ENCODE measurements at places on chromosomes 3 and 15.
A peak's percentile ranks its signal among the peaks of the same experiment; 100 is the strongest.

DNA sequence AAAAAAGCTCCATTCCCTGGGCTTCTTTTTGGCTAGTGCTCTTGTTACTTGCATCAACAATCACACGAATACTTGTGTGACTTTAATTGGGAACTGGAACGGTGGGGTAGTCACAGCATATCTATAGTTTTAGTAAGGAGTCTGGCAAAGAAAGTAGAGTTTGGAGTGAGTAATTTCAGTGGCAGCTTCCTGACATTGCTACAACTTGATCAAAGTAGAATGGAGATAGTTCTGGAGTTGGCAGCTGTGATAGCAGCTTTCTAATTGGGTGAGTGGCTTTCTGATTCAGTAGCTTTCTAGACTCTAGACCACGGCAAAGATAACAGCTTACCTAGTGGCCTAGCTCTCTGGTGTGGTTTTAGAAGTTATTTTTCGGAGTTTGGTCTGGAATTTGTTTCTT is 475.0 kb downstream of the TUSC7 start:
- peak; percentile 82 for DNase-seq

- no peak for DNase-seq
These were observed 828 bp downstream of the CAND2 start for GRCh38 chr3:12797124-12797891.

- DNase-seq = peak; percentile 38
These were observed 90.5 kb downstream of the IGF1R start for GRCh38 chr15:98738689-98739401.

- peak; percentile 16 for DNase-seq
These were observed 474.8 kb downstream of the CNTN3 start for GRCh38 chr3:74139648-74140047.

DNA sequence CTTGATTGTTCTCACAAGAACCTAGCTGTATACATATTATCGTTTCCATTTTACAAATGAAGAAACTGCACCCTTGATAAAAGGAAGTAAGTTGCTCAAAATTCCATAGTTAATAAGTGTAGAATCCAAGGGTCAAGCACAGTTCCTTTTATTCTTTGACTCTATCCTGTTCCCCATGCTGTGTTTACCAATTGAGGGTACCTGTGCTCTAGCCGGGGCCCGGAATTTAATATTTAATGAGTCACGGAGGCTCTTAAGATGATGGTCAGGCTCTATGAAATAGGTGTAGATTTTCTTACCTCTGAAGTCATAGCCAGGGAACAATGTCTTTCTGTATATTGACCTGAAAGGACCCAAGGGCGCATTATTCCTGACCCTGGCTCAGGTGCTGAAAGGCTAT is 65.2 kb downstream of the LPP start:
- no peak for DNase-seq

DNA sequence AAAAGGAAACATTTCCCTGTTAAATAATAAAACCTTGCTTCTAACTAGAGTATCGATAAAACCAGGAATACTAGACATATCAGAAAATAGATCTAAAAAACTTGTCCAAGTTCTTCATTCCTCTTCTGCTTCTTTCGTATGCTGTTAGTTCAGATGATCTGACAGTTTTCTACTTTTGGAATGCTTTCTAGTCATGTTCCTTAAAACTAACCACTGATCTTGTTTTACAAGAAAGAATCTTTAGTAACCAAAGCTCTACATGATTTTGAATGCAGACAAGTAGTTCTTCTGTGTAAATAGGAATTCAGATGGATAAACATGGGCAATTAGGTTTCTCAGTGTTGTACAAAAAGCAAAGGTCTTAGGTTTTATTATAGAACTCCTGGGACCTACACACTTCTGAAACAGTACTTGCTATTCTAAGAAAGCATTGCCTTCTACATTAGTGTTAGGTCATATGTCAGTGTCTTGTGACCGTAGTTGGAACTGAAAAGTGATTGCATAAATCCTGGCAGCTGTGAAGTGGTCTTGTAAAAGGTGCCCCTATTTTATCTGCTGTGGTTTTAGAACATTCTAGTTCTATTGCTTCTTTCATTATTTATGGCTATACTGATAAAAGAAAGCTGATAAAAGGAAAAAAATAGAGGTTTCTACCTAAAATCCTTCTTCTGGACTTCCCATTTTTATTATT is 40.7 kb downstream of the SNRK start:
- DNase-seq = peak; percentile 69

DNA sequence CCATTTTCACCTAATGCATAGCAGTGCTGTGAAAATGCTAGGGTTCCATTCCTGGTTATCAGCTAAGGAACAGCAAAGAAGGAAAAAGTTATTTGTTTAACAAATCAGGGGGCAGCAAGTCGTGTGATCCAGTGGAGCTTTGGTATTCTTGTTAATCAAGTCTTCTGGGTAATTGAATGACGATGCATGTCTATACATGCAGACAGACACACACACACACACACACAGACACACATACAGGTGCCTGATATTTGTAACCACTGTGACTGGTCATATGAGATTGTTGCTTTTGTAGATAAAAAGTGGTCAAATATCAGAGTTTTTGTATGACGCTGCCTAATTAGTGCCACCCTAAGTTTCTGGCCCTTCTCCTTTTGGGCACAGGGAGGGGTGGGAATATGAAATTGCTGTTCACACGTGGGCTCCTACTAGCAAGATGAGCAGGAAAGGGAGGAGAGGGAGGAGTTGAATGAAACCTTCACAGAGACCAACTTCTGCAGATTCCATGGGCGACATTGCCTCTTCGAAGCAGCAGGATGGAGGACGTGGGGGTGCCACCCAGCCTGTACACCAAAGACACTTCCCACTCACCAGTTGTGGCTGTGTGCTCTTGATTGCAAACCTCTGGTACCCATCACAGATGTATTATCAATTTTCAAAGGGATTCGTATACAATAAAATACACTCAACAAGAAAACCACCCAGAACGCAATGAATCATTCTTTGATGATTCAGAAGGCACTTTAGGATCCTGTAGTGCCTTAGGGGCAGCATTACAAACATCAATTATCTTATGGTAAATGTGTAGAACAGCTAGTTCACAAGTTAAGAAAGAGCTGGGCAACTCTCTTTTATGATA is 281.9 kb upstream of the ICE2 start:
- peak; percentile 19 for DNase-seq

DNA sequence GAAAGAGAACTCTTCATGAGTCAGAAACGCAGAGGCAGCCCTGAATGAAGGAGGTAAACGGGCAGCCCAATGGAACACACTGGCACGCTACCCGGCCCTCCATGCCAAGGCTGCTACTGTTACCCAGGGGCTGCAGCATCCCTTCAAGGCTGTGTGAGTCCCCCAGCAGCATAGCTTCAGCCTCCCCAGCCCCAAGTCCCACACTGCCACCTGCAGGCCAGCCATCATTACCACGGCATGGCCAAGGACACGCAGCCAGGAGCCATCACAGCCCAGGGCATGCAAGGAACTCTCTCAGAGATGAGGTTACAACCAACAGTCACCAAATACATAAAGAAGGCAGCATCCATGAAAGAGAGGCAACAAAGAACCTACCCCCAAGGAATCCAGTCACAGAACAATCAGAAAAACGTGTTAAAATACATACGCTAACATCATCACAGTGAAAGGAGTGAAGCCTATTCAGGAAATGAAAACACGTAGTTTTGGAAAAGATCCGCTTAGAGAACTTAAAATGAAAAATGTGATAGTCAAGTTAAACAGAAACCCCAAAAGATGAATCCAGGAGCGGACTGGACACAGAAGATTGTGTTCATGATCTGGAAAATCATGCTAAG is 22.4 kb downstream of the PLA2G4F start:
- peak; percentile 17 for DNase-seq

DNA sequence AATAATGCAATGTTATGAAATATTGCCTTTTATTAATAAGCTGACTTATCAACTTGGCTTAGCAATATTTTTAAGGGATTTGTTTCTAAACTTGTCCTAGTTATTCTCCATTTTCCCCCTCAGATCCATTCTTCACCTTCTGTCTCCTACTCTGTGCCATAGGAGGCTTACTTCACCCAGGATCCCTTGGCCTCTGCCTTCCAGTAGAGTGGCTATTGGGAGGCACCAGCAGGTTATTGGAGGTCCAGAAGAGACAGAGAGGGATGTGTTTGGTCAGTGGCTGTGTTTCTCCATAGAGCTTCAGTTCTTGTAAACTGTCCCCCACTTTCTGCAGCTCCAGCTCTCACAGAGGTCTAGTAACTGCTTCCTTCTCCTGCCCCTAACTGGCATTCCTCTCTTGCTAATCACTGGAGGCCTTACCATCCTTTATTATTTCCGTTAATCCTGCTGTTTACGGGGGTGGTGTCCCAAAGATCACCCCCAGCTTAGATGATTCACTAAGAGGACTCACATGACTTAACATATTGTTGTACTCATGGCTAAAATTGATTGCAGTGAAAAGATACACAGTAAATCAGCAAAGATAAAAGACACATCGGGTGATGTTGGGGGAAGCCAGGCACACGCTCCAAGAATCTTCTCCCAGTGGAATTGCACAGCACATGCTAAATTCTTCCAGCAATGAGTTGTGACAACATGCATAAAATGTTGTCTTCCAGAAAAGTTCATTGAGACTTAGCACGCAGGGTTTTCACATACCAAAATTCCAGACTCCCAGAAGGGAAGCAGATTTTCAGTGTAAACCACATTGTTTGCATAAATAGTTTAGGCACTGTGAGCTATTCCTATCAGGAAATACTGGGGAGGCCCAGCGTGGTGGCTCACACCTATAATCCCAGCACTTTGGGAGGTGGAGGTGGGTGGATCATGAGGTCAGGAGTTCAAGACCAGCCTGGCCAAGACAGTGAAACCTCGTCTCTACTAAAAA is 67.5 kb downstream of the RPL22L1 start:
- peak; percentile 95 for DNase-seq

DNA sequence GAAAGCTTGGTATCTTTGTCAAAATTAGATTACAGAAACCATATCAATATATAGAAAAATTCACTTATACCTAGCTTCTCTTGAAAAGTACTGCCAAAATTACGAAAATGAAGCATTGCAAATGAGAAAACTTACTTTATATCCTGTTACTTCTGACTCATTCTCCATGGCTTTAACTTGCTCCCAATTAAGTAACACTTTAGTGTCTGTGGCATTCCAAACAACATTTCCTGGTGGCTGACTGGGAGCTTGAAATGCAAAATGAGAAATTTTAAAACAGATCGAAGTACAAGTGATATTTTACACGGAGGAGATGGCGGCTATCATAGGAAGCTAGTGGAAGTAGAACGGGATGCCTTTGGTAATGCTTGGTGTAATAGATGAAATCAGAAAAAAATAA is 347.3 kb downstream of the CNTN3 start:
- no peak for DNase-seq

DNA sequence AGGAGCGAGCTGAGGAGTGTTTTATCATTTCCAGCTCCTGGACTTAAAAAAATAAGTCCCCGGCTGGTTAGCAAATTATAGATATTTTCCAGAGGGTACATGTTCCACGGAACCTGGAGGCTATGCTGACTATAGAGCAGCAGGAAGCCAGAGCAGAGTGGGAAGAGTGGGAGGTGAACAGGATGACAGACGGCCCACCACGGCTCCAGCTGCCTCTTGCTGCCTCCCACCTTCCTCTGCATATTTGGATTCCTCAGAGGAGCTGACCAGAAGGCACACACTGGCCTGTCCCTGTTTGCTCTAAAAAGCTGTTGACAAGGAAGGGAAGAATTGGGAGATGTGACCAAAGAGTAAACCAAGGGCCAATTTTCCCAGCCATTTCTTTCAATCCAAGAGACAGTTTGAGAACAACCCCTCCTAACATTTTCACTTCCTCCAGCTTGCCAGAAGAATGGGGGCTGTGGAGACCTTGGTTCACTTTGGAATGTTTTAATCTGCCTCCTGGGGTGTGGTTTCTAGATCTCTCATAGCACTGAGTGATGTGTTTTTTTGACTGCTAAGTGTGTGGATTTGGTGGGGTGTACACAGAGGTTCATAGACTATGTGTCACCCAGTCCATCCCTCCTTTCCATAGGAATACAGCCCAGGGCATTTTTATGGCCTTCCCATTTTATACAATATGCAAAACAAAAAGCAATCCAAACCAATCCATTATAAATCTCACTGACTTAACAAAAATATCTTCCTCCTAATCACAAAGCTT is 36.8 kb downstream of the HGD start:
- DNase-seq = peak; percentile 54

GRCh38 chr15:68580026-68580882 is 1.5 kb downstream of the CORO2B start:
- DNase-seq = no peak

DNA sequence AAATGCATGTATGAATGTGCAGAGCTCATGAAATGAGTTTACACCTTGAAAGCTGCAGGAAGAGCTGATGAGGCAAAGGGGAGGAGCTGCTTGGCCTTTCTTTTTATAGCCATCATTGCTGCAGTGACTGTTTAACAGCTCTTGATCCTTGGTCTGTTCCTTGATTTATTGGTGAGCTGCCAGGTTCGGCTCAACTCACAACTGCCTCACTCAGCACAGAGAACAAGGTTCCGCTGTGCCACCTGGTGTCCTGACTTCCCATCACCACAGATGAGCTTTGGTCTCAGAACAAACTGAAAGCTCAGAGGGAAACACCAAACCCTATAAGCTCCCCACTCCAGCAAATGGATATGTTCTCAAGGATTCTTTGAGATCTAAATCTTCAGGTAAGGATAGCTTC is 626.1 kb downstream of the MAGI1 start:
- DNase-seq = no peak

- no peak for DNase-seq
These were observed 31.0 kb upstream of the ADAMTS17 start for GRCh38 chr15:100372739-100373119.

DNA sequence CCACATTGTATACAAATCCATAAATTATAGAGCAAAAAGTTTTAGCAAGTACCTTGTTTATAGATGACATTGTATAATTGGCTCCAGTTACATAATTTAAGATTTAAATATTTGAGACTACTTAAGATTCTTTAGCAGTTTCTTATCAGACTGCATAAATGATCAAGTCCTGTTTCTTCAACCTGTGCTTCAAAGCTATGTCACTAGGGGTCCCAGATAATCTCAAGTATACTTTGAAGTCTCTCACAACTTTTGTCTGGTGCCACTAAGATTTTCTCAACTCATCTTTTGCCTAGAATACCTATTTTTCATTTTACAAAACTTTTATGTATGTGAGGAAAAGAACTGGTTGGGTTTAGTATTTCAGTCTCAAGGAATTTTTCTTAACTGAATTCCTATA is 205.5 kb downstream of the STAG1 start:
- peak; percentile 29 for DNase-seq

GRCh38 chr3:2823031-2823430 is 287.1 kb downstream of the IL5RA start:
- DNase-seq = peak; percentile 36

- DNase-seq = no peak
These were observed 21.4 kb upstream of the DYNC1LI1 start for GRCh38 chr3:32592011-32592410.

DNA sequence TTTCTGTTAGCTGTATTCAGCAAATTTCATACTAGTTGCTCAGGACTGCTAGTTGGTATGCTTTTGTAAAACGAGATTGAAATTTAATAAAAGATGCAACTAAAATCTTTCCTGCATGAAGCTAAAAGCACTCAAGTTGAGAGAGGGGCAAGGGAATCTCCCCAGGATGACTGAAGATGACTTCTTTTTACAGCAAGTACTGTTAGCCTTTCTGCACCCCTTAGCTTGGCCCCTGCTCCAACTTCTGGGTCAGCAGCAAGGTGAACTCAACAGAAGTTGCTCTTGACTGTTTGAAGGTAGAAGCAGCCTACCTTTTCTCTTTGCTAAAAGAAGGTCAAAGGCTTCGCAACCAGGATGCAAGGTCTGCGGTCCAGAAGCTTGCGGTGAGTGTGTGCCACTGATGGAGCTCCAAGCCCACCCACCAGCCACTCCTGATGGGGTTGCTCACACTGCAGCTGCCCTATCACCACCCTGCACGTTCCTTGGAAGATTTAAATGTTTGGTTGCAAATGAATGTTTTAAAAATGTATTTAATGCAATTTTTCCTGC is 32.5 kb downstream of the NME9 start:
- no peak for DNase-seq
